Suprapubic skin (tissue), 4 donors: ENCODE measurements at places on chromosomes 16 and 17. TPM values are rescaled to one million over a fixed set of nuclear protein-coding genes. Genes with fewer than 3 reads are reported as not detected.

DNA sequence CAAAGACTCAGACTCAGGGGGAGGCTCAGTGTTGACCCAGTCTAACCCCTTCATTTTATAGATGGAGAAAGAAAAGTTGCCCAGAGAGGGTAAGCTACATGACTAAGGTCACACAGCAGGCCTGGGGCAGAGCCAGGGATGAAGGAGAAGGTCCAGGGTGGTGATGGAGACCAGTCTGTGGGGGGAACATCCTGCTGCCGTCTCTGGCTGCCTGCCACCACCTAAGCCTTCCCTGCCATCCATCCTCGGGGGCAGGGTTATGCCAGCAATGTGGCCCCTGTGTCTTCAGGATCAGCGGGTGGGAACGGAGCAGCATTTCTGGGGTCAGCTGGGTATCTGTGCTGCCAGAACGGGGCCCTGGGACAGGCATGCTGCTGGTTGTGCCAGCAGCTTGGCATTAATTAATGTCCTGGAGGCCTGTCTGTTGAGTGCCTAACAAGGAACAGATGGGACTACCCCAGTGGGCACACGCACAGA lies 5.5 kb downstream of the DOK4 start:
- no peak for DNase-seq

DNA sequence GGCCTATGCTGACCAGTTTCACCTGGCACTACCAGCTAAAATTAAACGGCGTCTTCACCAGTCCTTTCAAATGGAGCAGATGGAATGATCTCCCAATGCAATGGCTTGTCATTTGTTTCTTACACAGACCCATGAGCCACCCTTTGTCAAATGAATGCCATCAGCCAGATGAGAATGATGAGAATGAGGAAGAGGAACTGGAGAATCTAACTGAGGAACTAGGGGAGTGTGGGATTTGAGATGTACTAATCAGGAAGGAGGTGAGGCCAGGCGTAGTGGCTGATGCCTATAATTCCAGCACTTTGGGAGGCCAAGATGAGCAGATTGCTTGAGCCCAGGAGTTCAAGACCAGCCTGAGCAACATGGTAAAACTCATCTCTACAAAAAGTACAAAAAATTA lies 116.4 kb downstream of the HS3ST3A1 start:
- DNase-seq, result no peak

DNA sequence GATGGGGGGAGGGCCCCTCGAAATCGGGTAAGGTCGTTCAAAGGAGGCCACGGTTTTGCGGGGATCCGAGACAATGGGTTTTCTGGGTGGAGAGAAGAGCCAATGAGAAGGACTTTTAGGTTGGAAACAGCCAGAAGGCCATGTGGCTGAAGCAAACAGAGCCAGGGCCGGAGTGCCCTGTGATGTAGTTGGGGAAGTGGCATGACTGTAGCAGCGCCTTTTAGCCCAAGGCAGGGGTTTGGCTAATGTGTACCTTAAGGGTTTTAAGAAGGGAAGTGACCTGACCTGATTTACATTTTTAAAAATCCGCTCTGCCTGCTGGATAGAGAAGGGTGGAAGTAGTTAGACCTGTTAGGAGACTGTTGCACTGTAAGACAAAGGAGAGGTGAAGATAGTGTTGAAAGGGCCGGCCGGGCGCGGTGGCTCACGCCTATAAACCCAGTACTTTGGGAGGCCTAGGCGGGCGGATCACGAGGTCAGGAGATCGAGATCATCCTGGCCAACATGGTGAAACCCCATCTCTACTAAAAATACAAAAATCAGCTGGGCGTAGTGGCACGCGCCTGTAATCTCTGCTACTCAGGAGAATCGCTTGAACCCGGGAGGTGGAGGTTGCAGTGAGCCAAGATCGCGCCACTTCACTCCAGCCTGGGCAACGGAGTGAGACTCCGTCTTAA lies 1.0 kb downstream of the LYRM1 start:
- DNase-seq, result peak; percentile 81

- no peak for DNase-seq
Measured at GRCh38 chr16:78689028-78689427, 589.6 kb downstream of the WWOX start.

The CSF3 gene
- total RNA-seq, result not detected

The GPS1 gene
- total RNA-seq, result 98.3 TPM

The P2RX1 gene
- total RNA-seq, result 2.6 TPM

The CCT6B gene
- 1.5 TPM for total RNA-seq
